Suprapubic skin (tissue), 4 donors: ENCODE measurements at places on chromosomes 6 and 20. TPM values are rescaled to one million over a fixed set of nuclear protein-coding genes. Genes with fewer than 3 reads are reported as not detected.

TMEM151B gene
- total RNA-seq, result not detected

DNA sequence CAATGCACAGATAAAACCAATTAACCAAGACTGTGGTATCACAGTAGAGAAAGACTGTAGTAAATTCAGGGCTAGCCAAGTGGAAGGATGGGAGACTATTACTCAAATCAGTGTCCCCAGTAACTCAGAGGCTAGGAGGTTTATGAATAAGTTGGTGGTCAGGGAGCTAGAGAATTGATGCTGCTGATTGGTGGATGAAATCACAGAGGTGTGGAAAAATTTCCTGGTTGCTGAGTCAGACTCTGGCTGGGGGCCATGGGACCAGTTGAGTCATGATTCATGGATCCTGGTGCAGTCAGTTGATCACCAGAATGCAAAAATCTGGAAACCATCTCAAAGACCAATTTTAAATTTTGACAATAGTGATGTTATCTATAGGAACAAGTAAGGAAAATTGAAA is 555.9 kb downstream of the C6orf118 start:
- no peak overlapping the region for H3K4me3 ChIP-seq
- H3K36me3 ChIP-seq, result no peaks in the 10 kb centered on the region
- DNase-seq, result no peak

GRCh38 chr6:125985522-125985921 is 818 bp upstream of the TRMT11 start:
- peak overlapping the region; percentile 88 for H3K4me3 ChIP-seq
- no peaks in the 10 kb centered on the region for H3K27me3 ChIP-seq
- peaks cover 4% of the 10 kb centered on the region for H3K36me3 ChIP-seq
- H3K27ac ChIP-seq, result peak overlapping the region; percentile 87
- no peak for DNase-seq
- H3K4me1 ChIP-seq, result peaks cover 20% of the 10 kb centered on the region

DNA sequence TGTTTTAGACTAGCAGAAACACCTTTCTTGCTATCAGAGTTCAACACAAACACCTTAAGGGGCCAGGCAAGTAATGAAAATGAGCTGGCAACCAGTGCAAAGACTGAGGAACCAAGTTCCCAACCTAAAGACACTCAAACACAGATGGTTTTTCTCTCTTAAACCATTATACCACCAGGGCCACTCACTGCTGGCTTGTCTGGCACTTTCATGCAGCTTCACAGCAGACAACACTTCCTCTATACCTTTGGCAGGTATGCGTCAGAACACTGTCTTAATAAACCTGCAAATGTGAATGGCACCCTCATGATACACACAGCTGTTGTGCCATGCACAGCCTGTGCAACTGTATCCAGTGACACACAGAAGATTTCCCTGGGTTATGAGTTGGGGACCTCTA is 41.6 kb downstream of the NFATC2 start:
- no peaks in the 10 kb centered on the region for H3K36me3 ChIP-seq
- H3K27me3 ChIP-seq, result no peaks in the 10 kb centered on the region
- no peak overlapping the region for H3K4me3 ChIP-seq
- peaks cover 32% of the 10 kb centered on the region for H3K4me1 ChIP-seq
- no peak for DNase-seq
- H3K27ac ChIP-seq, result no peak overlapping the region

SPATS1 gene
- total RNA-seq, result not detected
